NCI-H226 (cell line): ENCODE measurements at places on chromosomes 1 and 21.

GRCh38 chr1:147177611-147178380, 5.5 kb upstream of the PRKAB2 start:
- no peak for DNase-seq

- DNase-seq: no peak
Measured at GRCh38 chr1:21182181-21182731, 5.6 kb upstream of the EIF4G3 start.

DNA sequence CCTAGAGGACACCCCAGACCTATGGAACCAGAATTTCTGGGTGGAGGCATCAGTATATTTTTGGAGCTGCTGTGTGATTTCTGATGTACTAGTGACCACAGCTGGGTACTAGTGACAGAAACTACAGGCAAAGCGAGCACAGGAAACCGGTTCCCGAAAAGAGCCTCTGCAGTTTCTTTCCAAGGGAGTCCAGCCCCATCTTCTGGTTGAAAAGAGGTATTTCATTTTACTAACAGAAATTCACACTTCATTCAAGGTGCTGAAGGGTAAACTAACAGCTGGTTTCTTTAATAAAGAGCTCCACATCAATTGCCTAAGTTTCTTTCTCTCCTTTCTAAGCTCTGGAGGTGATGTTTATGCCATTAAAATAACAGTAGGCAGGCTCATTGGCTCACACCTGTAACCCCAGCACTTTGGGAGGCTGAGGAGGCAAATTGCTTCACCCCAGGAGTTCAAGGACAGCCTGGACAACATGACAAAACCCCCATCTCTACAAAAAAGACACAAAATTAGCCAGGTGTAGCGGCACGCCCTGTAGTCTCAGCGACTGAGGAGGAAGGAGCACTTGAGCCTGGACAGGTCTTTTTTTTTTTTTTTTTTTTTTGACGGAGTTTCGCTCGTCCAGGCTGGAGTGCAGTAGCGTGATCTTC, 22.0 kb downstream of the THAP3 start:
- no peak for DNase-seq

DNA sequence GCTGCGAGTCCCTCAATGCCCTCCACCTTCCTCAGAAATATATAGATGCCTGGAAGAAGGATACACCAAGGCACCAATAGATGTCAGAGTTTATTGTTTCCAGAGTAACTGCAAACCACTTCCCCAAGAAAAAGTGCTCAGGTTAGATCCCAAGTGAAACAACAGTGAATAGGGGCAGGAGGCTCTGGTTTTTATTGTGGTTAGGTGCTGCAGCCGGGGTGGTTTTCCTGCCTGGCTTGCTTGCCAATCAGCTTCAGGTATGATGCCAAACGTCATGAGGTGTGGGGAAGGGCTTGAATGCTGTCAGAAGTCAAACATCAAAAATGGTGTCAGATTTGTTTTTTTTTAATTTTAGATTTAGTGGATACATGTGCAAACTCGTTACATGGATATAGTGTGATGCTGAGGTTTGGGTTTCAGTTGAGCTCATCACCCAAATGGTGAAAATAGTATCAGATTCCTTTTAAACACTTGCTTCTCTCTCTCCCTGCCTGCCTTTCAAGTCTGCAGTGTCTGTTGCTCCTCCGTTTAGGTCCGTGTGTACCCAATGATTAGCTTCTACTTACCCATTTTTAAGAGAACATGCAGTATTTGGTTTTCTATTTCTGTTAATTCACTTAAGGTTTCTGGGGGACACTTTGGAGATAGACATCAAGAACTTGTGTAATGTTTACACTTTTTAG, 1317.0 kb downstream of the MRPL39 start:
- no peak for DNase-seq

DNA sequence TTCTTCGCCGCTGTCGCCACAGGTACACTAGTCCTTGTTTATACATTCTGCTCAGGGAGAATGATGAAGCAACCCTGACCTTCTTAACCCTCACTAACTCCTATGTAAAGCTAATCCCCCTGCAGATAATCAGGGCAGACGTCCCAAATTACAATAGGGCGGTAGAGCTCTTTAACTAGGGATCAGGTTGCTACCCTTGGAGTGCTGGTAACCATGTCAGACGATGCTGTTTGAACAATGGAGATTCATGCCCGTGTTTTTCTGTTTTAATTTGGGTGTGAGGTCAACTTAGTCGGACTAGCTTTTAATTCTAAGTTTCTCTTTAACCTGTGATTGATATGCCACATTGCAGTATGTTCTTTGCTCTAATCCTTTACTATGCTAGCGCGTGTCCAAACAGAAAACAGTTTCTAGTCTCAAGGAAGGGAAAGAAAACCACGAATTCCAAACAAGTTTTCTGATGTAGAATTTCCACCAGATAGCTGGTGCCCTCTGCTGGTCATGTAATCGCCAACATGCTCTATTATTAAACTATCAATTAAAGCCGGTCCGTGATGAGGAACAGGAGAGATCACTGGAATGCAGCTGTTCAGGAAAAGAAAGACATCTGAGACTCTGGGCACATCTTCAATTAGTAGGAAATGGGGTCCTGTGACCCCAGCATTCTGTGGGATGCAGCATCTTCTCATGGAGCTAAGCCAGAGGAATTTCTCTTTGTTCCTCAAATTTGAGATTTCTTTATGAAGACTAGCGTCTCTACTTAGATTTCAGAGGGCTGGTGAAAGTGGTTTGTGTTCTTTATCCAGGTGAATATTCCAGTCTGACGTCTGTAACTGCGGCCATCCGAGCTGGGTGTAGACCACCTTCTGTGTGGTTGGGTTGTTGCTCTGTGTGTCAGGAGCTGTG, 18.3 kb upstream of the VAMP3 start:
- DNase-seq: peak; percentile 14

DNA sequence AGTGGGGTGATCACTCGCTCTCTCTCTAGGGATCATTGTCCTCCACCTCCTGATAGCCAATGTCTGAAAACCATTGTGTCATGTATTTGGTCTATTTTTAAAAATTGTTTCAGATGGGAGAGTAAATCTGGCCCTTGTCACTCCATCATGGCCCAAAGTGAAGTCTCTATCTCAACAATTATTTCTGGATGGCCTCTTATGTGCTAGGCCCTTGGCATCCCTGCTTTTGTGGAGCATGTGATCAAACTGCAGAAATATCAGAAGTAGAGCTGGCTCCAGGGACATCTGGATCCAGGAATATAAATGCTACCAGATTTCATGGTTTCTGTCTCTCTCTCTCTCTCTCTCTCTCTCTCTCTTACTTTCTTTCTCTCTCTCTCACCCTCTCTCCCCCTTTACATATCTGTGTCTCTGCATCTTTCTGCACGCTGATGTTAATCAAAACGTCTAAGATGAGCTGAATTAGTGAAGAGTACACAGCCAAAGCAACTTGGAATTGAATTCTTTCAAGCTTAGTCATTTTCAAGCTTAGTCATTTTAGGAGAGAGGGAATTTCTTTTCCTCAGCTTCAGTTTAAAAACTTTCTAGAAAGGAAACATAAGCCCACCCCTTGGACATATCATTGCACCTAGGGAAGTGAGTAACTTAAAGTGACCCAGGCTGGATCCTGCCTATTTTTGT, 47.4 kb upstream of the DOCK7 start:
- peak; percentile 65 for DNase-seq

GRCh38 chr1:235866205-235866912, at the start of gene LYST:
Gene LYST, minus strand, starts transcription at chr1:235866906. Its CDS starts 36,489 bp downstream, at chr1:235830417.
- DNase-seq: no peak

DNA sequence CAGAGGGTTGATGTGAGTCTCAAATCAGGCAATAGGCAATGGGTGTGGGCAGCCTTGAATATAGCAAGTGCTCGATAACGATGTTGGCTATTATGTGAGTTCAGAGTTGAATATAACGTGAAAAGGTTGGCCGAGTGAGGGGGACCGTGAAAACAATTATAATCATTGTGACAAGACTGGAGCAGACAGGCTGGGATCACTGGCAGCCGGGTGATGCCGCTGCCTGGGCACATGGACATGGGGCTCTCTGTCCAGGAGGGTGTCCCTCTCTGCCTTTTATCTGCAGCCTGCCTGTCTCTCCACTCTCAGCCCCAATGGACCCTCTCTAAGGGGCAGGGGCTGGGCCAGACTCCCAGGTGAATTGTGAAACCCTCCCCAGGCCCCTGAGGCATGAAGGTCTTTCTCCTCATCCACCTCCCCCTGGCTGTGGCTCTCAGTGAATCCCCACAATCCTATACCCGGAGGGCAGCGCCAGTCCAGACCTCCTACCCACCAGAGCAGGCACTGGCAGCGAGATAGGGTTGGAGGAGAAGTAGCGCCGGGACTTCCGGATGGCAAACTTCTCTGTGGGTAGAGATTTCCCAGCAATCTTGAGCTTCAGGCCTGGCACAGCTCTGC, 36.4 kb downstream of the TTC39A start:
- DNase-seq: no peak

DNA sequence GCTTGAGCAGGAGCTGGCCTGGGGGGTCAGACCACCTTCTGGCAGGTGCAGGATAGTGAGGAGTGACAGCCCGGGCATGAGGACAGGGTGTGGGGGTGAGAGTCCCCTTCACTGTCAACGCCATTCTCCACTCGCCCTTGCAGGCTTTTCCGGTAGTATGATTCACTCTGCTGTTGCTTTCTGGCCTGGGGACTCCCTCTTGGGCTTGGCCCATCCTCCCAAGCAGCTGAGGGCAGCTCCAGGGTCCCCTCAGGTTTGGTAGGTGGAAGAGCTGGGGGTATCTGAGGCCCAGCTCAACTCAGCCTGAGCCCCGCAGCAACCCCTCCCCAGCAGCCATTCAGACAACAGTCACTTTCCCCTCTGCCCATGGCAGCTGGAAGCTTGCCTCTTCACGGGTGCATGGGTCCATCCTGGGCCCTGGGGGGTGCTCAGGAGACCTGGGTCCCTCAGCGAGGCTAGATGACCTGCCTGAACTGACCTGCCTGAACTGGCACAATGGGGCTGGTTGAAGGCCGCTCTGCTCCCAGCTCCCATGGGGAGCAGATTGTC, 1.3 kb downstream of the CLDN19 start:
- no peak for DNase-seq

GRCh38 chr1:221458447-221459156, 283.3 kb downstream of the DUSP10 start:
- DNase-seq: peak; percentile 63

DNA sequence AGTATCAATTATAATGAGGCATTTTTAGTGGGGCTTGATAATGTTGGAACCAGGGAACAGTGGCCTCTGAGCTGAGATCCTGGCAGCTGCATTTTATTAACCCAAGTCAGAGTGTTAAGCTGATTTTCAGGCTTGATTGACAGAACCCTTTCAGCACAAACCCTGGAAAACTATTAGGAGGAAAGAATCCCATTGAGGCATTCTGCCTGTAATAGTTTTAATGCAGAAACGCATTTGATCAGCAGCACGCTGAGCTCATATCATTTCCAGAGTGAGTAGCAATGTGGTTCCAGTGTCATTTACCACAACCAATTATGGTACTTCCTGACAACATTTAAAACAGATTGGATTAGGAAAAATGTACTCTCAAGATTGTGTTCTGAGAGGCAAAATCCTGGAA, 78.3 kb upstream of the BARHL2 start:
- DNase-seq: no peak

GRCh38 chr1:101004061-101004460, 21.5 kb downstream of the DPH5 start:
- no peak for DNase-seq

GRCh38 chr21:46616050-46616449, 11.2 kb upstream of the S100B start:
- no peak for DNase-seq

DNA sequence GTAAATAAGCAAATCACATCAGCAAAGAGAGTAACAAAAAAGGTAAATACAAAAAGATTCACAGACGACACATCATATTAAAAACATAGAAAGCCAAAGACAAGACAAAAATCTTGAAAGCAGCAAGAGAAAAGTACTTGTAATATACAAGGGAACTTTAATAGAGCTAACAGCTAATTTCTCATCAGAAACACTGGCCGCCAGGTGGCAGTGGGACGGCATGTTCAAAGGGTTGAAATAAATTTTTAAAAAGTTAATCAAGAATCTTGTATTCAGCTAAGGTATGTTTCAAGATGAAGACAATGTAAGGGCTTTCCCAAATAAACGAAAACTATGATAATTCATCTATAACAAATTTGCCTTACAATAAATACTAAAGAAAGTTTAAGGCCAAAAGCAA, 358.1 kb downstream of the LRRIQ3 start:
- DNase-seq: no peak

GRCh38 chr1:204287466-204287891, 72.2 kb downstream of the PLEKHA6 start:
- DNase-seq: no peak

DNA sequence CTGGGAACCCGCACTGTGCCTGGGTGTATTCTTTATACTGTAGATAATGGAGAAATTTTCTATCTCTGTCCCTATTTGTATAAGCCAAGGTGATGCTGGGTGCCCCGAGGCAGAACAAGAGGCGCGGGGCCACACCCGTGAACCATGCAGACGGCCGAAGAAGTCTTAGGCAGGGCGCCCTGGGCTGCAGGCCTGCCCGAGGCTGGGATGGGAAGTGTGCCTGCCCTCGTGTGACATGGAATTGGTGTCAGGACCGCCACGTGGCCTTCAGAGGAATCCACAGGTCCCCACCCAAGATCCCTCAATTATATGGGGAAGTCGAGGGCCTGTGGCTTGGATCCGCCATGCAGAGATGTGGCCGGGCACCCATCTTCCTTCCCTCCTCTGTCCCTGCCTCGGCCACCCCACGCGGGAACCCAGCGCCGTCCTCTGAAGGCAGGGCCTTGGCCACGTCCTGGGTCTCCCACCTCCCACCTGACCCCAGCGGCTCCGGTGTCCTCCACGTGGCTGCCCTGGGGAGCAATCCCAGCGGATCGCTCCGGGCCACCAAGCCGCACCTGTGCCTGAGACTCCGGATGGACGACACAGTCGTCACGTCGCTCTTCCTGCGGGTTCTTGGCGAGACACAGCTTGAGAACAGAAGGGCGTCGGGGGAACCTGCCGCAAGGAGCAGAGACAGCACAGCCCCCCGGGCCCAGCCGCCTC, 19.9 kb upstream of the ARHGEF16 start:
- no peak for DNase-seq

- DNase-seq: no peak
Measured at GRCh38 chr1:31423418-31423947, 10.5 kb downstream of the SERINC2 start.

DNA sequence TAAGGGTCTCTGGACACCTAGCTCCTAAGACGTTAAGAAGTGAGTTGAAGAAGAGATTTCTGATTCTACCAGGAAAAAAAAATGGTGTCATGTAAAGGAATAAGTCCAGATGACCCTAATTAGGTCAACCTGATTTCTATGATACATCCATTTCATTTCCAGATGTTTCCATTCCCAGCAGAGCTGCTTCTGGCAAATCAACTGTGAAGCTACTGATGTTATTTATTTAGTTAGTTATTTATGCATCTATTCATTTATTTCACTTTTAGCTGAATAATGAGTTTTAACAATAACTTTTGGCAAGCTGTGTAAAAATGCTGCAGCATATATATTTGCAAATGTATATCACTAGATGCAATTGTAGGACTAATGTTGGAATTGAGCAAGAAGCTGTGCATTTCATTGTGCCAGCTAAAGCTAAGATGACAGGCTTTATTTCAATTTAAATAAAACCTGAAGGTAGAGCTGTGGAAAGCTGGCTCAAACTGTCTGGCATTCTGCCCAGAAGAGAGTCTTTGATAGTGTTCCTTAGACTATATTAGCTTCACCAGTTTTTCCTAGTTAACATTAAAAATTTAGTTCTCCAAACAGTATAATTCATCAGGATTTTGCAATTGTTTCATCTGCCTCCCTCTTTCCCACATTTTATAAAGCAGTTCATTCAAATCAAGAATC, 1164.4 kb upstream of the ADGRL4 start:
- peak; percentile 41 for DNase-seq
